ENCODE measurements at places on chromosomes 7 and 10.

DNA sequence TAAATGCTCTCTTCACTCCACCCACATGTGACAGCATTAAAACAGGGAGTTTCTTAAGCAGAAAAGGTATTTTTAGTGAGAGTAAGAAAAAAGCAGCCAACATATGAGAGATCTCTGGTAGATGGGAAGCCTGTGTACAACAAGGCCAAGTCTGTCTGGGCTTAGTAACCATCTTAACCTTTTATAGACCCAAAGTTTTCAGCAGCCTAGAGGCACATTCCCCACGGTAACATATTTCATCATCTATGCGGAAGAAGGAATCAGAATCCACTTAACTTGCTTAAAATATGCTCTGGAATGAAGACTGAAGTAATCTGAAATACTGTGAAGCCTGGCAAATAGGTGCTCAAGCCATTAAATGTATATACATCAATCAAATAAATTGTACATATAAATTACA, 127.8 kb downstream of the RAPGEF5 start:
- no peaks in the 10 kb centered on the region for H3K27me3 ChIP-seq
- no peaks in the 10 kb centered on the region for H3K36me3 ChIP-seq
- no peak overlapping the region for H3K4me3 ChIP-seq
- DNase-seq, result no peak
- H3K4me1 ChIP-seq, result peaks cover 6% of the 10 kb centered on the region
- H3K27ac ChIP-seq, result no peak overlapping the region

GRCh38 chr10:4181081-4181480, 396.1 kb upstream of the KLF6 start:
- no peaks in the 10 kb centered on the region for H3K27me3 ChIP-seq
- H3K4me3 ChIP-seq, result no peak overlapping the region
- H3K36me3 ChIP-seq, result no peaks in the 10 kb centered on the region
- no peak overlapping the region for H3K27ac ChIP-seq
- peaks cover under 1% of the 10 kb centered on the region for H3K4me1 ChIP-seq

DNA sequence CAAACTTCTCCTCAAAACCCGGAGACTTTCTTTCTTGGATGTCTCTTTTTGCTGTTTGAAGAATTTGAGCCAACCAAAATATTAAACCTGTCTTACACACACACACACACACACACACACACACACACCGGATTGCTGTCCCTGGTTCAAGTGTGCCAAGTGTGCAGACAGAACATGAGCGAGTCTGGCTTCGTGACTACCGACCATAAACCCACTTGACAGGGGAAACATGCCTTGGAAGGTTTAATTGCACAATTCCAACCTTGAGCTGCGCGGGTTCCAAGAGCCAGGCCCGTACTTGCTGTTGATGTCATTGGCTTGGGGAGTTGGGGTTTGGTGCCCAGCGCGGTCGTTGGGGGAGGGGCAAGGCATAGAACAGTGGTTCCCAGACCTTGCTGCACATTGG, 1.7 kb downstream of the EGFR start:
- H3K36me3 ChIP-seq, result no peaks in the 10 kb centered on the region
- no peak for DNase-seq
- peak overlapping the region; percentile 82 for H3K4me3 ChIP-seq
- H3K27ac ChIP-seq, result no peak overlapping the region
- H3K4me1 ChIP-seq, result no peaks in the 10 kb centered on the region
- H3K27me3 ChIP-seq, result peaks cover 76% of the 10 kb centered on the region

GRCh38 chr10:8130973-8131911, 76.8 kb downstream of the GATA3 start:
- no peaks in the 10 kb centered on the region for H3K4me1 ChIP-seq
- no peak for DNase-seq
- no peaks in the 10 kb centered on the region for H3K27me3 ChIP-seq
- H3K27ac ChIP-seq, result no peak overlapping the region
- no peak overlapping the region for H3K4me3 ChIP-seq
- H3K36me3 ChIP-seq, result no peaks in the 10 kb centered on the region

GRCh38 chr10:83943049-83943448, 196.3 kb upstream of the GHITM start:
- no peak for DNase-seq
- no peaks in the 10 kb centered on the region for H3K36me3 ChIP-seq
- peaks cover 6% of the 10 kb centered on the region for H3K4me1 ChIP-seq
- H3K27me3 ChIP-seq, result no peaks in the 10 kb centered on the region
- H3K4me3 ChIP-seq, result no peak overlapping the region

Data from neural progenitor cell (in vitro differentiated cells).